ENCODE measurements at places on chromosomes 6 and 20.

GRCh38 chr6:33373960-33374910, 17.4 kb upstream of the KIFC1 start:
- DNase-seq = no peak

DNA sequence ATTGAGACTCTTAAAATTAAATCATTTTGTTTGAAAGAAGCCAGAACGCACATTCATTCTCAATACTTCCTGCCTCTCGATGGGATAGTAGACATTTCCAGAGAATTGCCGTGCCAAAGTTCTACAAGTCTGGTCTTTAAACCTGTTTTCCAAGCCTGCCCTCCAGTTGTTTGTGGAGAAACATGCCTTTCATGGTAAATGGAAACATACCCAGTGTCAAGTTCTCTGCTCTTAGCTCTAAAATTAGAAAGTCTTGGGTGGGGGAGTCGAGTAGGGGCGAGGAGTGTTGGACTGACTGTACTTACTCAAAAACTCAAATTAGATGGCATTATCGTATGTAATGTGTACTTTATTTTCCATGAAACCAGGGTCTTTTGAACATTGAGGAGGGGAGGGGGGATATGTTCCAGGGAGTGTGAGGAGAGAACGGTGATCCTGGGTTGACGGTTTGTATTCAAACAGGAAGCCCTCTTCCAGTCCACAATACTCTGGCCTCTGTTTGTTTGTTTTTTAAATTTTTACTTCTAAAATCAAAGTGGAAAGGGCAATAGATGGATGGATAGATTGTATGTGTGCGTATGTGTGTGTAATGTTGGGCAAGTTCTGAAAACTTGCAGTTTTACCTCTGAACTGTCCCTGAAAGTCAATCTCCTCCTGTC, 106.8 kb upstream of the ARMC2 start:
- no peak for DNase-seq

- no peak for DNase-seq
These were observed 8.4 kb upstream of the ULBP2 start for GRCh38 chr6:149933461-149933860.

DNA sequence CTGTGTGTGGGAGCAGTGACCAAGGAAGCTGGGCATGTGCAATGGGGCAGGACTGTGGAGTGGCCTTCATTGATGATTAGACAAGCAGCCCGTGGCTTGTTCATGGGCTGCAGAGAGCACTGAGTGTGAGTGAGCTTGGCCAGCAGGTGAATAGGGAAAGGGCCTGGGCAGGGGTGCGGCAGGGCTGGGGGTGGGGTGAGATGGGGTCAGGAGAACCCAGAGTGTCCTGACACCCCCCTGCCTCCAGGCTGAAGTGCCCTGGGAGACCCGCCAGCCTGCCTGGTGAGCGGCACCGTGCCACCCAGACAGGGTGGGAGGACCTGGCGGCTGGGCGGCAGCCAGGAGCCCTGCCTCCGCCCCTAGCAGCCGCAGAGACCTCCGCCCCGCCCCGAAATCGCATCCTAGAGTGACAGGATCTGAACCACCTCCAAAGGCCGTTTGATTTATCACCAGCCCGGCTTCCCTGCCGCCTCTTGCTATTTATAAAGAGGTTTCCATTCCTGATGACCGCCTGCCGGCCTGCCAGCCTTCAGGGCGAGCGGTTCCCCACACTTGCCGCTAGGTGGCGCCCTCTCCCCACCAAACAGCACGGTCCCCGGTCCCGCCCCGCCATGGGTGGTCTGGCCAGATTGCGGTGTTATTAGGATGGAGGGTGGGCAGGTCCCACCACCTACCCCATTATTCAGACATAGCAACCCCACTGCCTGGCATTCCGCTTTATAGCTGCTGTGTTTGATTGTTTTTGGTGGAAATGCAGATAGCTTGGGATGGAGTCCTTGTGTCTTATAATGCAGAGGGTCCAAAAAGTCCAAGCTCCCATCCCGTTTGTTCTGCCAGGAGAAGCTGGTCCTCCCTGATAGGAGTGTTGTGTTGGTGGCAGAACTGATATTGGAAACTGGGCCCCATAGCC, 3.5 kb downstream of the MYLK2 start:
- peak; percentile 94 for DNase-seq

DNA sequence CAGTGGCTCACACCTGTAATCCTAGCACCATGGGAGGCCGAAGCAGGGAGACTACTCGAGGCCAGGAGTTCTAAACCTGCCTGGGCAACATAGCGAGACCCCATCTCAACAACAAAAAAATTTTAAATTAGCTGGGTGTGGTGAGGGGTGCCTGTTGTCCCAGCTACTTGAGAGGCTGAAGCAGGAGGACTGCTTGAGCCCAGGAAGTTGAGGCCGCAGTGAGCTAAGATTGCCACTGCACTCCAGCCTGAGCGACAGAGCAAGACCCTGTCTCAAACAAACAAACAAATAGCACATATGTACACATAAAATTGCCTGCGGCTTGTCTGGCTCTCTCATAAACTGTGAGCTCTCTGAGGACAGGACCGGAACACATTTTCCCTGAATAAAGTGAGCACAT, 106.3 kb downstream of the BANF2 start:
- no peak for DNase-seq

GRCh38 chr6:137697267-137697938, 169.7 kb upstream of the TNFAIP3 start:
- no peak for DNase-seq

GRCh38 chr20:45337367-45338120, 10.7 kb downstream of the SDC4 start:
- DNase-seq = no peak

DNA sequence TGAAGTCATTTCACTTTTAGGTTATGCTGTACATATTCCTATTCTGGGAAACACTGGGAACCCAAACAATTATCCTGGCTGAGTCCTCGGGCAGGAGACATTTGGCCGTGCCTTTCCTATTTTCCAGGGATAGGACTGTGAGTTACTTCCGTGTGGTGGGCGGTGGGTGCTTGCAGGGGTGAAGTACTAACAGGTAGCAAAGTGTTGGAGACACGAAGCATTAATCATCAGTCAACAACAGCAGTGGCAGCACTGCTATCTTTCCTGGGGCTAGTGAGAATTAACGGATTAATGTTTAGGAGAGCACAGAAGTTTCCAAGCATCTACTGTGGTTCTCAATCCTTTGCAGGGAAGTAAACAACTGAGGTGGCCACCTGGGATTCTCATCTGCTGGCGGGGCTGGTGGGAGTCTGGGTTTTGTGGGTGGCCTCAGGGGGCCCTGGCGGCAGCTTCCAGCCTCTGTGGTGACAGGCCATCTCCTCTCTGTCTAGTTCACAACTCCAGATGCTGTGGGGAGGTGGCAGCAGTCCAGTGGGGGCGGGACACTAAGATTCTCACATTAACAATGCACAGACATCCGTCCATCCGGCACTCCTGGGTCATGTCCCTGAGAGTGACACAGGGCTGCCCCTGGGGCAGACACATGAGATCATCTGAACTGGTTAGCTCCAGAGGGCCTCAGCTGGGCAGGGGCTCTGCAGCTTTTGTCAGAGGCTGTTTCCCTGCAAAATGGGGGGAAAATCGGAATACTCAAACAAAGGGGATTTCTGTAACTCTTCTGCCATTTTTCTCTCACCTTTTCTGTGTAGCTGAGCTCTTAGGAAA, 90.9 kb downstream of the GJA10 start:
- DNase-seq = no peak

DNA sequence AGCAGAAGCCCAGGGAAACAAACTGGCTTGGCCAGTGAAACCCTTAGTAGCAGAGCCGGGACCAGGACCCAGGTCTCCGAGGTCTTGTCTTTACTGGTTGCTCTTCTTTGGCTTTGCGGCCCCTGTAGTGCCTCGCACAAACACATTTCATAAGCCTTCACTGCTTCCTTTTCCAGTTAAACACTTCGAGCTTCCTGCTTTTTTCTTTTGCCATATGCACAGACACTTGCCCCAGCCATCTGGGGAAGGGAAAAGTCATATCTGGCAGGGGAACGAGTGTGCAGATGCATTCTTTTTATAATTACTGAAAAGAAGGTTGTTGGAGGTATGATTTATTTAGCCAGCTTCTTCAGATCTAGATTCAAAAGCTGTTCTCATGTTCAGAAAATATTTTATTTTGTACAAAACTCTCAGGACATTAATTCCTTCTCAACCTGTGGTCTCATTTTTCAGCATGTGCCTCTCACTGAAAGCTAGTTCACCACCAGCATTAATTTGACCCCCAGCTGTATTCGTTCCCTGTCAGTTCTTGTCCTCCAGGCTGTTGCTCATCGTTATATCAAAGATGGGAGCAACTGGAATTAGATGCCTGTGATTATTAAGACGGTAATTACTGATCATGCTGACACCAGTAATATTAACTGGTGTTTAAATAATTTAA, 19.2 kb downstream of the KLHL32 start:
- no peak for DNase-seq

- DNase-seq = no peak
These were observed 6.4 kb upstream of the MTRES1 start for GRCh38 chr6:107021446-107022185.

DNA sequence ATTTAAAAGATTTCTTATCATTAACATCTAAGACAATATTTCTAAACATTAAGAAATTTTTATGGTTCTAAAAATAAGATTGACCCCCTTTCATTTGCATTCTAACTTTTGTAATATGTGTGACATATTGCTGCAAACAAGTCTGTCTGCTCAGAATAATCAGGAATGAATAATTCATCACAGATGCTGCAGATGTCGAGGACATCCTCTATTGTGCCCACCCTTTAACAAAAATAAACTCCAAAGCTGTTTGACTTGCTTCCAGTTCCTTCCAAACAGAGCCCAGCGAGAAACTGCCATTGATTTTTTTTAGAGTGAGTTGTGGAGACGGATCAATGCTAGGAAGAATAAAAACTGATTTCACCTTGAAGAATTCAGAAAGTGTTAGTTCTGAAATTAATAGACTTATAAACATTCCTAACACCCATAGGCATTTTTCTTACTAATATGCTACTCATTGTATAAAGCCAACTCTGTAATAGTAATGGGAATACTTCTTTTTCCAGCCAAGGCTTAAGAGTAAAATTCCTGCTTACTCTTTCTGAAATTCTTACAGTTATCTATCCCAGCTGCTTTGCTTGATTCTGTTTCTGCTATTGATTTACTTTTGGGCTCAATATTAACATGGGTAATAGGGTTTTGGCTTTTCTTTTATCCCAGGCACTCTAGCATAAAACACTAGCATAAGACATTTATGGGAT, 244.8 kb upstream of the FAM83B start:
- DNase-seq = no peak

DNA sequence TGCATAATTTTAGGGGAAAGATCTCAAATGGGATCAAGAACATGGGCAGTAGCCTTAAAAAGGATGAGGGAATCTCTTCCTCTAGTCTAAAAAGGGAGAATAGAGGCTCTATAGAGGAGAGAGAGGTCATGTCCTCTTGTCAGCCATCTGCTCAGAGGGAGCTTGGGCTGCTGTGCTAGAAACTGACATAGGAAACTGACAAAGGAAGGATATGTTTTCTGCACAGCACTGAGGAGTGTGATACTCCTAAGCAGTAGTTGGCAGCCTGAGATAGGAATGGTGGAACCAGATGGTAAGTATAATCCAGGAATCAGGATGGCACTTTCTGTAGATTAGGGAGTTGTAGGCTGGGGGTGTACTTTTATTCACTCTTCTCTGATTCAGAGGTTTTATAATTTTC, 59.2 kb downstream of the PTPRA start:
- DNase-seq = no peak

DNA sequence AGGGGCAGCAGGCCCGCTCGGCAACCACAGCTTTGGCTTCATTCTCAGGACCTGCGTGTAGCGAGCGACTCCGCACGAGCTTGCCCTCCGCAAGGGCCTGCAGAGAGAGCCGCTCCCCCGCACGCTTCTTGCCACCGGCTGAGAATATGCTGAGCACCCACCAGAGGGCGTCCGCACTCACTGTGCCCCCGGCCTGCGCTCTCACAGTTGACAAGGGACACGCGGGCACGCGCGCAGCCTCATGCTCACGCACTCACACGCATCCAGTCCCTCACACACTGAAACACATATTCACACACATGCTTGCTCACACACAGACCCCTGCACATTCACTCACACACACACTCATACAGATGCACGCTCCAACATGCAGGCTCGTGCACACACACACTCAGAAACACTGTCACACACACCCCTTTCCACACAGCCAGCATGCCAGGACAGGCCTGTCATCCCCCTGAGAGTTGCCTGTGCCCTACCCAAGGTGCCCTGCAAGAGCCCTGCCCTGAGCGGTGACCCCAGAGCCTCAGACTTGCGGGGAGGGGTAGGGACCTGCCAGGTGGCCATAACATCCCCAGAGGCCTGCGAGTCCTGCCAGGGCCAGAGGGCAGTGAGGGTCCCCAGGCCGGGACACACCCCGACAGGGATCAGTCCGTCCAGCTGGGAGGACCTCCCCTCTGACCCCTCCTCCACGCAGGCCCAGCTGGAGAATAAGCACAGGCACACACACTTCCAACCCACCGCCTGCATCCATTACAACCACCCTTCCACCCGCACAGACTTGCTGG, 174.1 kb downstream of the BMP7 start:
- DNase-seq = peak; percentile 57

DNA sequence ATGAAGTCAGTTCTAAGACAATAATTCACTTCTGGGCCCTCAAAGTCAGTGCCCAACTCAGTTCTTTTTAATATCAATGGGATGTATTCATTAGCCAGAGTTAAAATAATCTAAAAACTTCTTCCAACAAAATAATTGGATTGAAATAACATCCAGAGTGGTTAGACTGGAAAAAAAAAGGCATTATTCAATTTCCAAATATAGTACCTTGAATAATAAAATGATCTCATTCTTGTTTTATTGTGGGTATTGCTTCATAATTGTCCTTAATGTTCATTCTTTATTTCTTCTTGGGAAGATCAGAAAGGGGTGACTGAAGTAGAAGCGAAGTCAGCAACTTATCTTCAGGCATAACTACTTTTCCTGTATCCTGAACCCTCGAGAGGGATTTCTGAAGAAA, 85.1 kb upstream of the JARID2 start:
- DNase-seq = no peak

GRCh38 chr20:1534526-1534925, 23.0 kb downstream of the SIRPD start:
- DNase-seq = no peak

DNA sequence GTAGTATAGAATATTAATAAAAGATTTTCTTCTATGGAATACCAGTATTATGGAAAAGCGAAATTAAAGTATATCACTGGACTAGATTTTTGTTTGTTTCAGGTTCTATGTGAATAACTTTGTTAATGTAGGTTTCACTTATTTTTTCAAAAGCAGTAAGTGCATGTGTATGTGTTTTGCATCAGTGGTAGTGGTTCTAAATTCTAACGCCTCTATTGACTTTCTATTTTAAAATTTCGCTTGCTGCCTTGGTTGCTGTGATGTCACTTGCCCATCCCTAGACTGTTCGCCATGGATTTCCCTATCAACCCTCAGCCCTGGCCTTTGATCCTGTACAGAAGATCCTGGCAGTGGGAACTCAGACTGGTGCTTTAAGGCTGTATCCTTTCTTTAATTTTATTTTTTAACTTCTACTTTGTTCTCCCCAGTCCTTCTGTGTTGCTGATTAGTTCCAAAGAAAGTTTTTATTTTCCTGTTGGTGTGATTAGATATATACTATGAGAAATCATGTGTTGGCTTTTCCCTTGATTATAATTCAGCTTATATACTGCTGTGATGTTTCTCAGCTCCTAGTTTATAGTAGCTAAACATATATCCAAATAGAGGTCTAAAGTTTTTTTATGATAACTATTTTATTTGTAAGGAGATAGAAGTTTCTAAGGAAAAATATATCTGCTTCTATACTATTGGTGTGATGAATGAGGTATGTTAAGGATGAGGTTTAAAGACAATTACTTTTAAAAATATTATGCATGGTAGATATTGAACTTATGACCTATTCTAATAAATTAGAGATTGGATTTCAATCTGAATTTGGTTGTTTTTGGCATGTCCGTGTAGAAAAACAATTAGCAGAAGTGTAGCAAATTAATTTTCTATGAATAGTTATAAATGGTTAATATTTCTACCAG, 1.7 kb downstream of the STXBP5 start:
- DNase-seq = peak; percentile 21
